ENCODE measurements at places on chromosomes 5 and 9.

GRCh38 chr5:86684222-86684621, 66.5 kb downstream of the COX7C start:
- DNase-seq = no peak

DNA sequence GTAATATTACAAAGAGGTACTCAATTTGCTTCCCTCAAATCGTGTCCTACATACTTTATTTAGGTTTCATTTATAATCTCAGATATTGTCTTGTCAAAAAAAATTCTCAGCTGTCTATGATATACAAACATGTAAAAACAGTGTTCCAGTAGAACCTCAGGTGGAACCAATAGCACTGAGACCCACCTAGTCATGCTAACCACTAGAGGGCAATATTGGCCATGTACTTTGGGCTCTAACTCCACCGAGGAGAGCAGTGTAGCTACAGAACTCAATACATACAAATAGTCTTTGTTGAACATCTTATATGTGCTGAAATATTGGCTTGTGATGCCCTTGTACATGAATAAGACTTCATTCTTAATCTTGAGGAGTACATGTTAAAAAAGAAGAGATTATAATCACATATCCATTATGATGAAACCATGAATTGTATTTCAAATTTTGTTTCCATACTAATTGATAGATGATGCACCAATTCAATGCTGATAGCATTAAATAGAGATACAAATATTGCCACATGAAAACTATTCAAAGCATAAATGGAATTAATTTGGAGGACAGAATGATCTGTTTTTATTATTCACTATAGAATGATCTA, 71.2 kb upstream of the CNTLN start:
- no peak for DNase-seq

GRCh38 chr9:97749928-97750327, 52.8 kb upstream of the XPA start:
- no peak for DNase-seq

DNA sequence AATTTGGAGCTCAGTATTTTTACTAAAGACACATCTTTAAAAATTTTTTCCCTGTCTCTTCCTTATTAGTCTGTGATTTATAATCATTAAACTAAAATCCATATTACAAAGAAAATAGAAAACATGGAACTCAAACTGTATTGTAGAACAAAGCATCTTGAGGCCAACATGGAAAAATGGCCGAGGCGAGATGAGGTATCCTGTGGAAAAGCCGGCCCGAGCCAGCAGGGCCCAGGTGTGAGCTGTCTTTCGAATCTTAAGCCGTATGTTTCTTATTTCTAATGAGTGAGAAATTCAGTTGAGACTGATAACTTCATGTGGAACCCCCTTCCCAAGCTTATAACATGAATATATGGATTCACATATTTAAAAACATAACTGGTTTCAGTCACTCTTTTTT, 170.4 kb upstream of the OTULINL start:
- no peak for DNase-seq

DNA sequence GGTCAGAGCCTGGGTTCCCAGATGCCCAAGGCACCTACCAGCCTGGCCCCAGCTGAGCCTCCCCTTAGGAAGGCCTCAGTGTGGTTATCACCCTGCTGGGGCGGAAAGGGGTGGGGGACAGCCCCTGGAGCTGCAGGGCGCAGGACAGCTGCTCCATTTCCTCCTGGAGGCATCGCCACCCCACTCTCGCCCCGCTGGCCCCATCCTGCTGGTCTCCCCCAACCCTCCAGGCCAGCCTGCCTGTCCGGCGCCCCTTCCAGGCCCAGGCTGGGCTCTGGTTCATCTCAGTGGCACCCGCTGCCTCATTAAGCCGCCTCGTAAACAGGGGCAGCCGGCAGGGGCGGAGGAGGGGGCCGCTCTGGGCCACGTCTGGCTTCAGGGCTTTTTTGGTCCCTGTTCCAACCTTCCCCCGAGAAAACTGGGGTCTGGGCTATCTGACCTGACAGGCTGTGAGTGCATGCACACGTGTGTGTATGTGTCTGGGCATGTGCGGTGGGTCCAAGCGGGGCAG, 30.8 kb upstream of the ENHO start:
- DNase-seq = no peak

- no peak for DNase-seq
Measured at GRCh38 chr9:27504259-27504658, 19.8 kb upstream of the IFNK start.

GRCh38 chr9:114112325-114112724, 13.2 kb upstream of the KIF12 start:
- no peak for DNase-seq

DNA sequence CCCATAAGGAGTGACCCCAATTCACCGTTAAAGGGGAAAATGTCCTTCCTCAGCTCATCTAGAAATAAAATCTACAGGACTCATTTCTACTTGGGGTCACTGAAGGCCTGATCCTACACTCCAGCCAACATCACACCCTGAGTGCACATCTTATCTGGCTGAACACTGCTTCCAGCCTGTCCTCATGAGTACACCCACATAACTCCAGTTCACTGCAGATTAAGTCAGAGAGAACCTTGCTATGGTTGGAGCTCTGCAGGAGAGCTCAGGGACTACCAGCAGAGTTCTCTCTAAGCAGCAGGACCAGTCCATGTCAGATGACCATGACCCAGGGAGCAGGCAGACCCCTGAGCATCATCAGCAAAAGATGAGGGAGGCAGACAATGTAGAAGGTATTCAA, 126.9 kb upstream of the MAP3K1 start:
- DNase-seq = peak; percentile 26

GRCh38 chr9:100064872-100065581, 33.8 kb downstream of the ERP44 start:
- DNase-seq = no peak

DNA sequence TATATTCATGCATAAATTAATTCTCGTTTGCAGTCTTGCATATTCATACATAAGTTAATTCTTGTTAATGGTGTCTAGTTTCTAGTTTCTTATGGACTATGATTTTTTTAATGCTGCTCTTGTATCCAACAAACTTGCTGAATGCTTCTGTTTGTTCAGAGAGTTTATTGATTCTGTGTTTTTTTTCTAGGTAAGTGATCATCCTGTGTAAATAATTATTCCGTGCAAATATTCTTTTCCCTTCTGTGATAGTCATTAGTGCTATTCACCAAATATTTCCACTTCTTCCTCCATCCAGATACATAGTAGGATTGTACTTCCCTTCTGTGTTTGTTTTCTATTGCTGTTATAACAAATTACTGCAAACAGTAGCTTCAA, 35.8 kb upstream of the SHISAL2B start:
- DNase-seq = no peak
